Breast epithelium (tissue), 4 donors: ENCODE measurements at places on chromosomes 13 and 19.
A peak's percentile ranks its signal among the peaks of the same experiment; 100 is the strongest.

DNA sequence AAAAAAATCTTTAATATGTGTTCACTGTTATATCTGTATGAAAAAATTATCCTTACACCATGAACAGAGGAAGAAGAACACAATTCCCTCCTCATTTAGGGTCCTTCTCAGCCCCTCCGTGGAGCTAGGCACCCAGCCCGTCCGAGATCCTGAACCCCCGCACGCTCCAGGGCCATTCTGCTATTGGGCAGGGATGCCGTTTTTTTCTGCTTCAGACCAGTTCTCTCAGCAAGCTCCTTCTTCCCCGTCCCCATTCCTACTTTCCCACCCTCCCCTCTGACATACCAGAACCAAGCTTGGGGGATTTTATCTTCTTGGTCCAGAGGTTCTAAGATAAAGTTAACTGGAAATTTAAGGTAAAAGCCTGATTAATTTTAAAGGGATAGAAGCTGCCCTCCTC, 36.2 kb downstream of the ATP12A start:
- no peaks in the 10 kb centered on the region for H3K4me1 ChIP-seq
- H3K27ac ChIP-seq, result no peak overlapping the region
- no peaks in the 10 kb centered on the region for H3K36me3 ChIP-seq
- no peaks in the 10 kb centered on the region for H3K27me3 ChIP-seq
- no peak for DNase-seq
- no peak overlapping the region for H3K4me3 ChIP-seq

DNA sequence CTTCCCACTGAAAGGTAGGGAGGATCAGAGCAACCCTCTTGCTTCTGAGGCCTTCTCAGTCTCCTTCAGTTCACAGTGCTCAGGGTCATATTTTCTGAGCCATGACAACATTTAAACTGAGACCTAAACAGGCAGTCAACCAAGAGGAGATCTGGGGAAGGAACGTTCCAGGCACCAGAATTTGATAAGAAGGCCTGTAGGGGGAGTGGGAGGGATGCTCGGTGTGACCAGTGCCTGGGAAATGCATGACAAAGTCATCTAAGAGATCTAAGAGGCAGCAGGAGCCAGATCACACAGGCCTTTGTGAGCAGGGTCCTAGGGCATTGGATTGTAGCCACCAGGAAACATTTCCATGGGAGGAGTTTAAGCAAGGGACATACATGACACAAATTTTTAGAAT, 71.6 kb downstream of the SHISA2 start:
- H3K4me1 ChIP-seq, result no peaks in the 10 kb centered on the region
- H3K27me3 ChIP-seq, result no peaks in the 10 kb centered on the region
- H3K27ac ChIP-seq, result no peak overlapping the region

DNA sequence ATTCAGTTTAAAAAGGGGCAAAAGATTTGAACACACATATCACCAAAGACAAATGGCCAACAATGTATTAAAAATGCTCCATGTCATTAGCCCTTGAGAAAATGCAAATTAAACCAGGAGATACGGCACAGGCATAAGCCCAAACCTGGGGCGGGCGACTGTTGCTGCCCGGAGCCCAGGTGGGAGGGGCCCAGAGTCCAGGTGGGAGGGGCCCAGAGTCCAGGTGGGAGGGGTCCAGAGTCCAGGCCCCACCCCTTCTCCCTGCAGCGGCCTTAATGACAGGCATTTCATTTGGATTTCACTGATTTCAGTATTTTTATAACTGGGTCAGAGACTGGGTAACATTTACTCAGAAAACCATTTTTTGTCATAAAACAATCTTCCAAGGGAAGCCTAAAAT, 78.2 kb downstream of the RASA3 start:
- no peak overlapping the region for H3K27ac ChIP-seq
- no peaks in the 10 kb centered on the region for H3K27me3 ChIP-seq
- peaks cover 5% of the 10 kb centered on the region for H3K4me1 ChIP-seq
- H3K4me3 ChIP-seq, result no peak overlapping the region

DNA sequence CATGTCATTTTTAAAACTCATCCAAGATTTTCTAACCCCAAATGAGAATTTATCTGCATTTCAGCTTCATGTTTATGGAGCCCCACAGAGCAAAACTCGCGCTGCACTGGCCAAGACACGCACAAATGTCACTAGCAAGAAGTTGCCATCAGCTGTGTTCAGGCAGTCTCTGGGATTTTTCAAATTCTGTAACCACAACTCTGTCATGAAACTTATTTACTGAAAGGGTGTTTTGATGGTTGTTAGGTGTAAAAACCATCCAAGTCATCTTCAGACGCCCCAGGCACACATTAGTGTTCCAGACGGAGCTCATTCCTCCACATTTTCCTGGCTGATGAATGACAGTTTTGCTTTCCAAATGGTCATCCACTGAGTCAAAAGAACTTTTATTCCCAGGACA, 63.4 kb downstream of the SLC7A1 start:
- H3K27me3 ChIP-seq, result no peaks in the 10 kb centered on the region
- DNase-seq, result no peak
- H3K4me1 ChIP-seq, result no peaks in the 10 kb centered on the region
- H3K27ac ChIP-seq, result no peak overlapping the region
- no peak overlapping the region for H3K4me3 ChIP-seq

DNA sequence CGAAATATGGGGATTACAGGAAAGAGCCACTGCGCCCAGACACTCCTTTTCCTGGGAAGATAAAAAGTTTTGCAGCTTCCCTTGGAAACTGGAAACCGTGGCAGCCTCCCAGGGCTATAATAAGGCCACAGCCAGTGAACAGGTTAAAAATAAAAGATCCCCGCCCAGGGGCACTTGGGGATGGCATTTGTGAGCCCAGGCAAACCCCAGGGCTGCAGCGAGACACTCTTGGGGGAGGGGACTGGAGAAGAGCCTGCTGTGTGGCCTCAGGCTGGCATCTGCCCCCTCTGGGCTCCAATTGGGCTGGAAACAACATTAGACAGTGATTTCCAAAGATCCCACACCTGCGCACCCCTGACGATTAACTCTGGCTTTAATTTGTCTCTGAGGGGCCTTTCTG, 11.2 kb downstream of the FEM1A start:
- H3K4me1 ChIP-seq, result no peaks in the 10 kb centered on the region
- no peak for DNase-seq
- no peaks in the 10 kb centered on the region for H3K27me3 ChIP-seq
- H3K36me3 ChIP-seq, result no peaks in the 10 kb centered on the region

DNA sequence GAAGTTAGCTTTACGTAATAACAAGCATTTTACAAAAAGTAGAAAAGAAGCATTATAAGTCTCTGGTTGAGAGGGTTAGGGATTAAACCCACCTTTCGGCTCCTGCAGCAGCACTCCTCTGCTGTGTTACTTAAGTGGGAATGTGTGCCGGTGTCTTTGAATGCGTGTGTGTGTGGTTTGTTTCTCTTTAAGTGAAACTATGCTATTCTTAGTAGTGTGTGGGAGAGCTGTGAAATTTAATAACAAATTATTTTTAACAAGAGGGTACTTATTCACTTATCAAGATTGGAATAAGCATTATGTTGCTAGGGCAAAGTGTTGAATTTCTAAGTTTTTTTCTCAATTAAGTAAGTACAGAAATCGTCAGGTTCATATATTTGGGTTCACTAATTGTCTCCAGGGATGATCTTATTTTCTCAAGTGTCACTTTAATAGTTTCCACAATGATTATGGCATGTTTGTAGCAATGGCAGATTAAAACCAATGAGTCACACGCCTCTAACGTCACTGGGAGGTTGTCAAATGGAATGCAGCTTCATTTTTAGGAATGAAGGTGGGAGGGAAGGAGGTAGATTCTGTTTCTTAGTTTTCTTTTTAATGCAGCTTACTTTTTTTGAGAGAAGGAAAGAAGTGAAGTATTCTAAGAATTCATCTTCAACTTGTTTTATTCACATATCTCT, 151.3 kb downstream of the LMO7 start:
- H3K27me3 ChIP-seq, result no peaks in the 10 kb centered on the region
- H3K36me3 ChIP-seq, result no peaks in the 10 kb centered on the region
- H3K27ac ChIP-seq, result no peak overlapping the region
- H3K4me1 ChIP-seq, result no peaks in the 10 kb centered on the region

DNA sequence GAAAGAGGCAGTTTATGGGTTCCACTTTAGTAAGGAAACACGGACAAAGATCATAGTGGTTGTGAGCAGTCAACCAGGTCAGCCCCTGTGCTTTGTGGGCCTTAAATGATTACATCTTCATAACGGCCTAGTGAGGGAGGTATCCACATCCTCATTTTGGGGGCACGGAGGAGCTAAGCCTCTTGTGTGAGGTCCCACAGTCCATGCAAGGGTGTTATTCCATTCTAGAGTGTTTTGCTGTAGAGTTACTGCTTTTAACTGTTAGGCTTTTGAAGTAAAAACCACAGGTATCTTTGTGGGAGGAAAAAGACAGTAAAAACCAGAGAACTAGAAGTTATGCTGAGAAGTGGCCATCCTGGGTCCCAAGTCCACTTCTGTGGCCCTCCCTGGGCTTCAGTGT, 4.0 kb downstream of the NOP53 start:
- no peak for DNase-seq
- no peak overlapping the region for H3K27ac ChIP-seq
- H3K4me1 ChIP-seq, result peaks cover 8% of the 10 kb centered on the region
- no peaks in the 10 kb centered on the region for H3K27me3 ChIP-seq
- H3K36me3 ChIP-seq, result peaks cover 8% of the 10 kb centered on the region

GRCh38 chr13:95151942-95152587, 149.2 kb downstream of the ABCC4 start:
- no peak overlapping the region for H3K4me3 ChIP-seq
- no peaks in the 10 kb centered on the region for H3K27me3 ChIP-seq
- no peak for DNase-seq
- no peaks in the 10 kb centered on the region for H3K36me3 ChIP-seq
- H3K27ac ChIP-seq, result no peak overlapping the region
- H3K4me1 ChIP-seq, result no peaks in the 10 kb centered on the region

- peak overlapping the region; percentile 21 for H3K27ac ChIP-seq
- no peak for DNase-seq
- H3K27me3 ChIP-seq, result no peaks in the 10 kb centered on the region
- no peaks in the 10 kb centered on the region for H3K4me1 ChIP-seq
- H3K36me3 ChIP-seq, result no peaks in the 10 kb centered on the region
Observed at GRCh38 chr19:47633517-47633916, 24.6 kb downstream of the BICRA start.

DNA sequence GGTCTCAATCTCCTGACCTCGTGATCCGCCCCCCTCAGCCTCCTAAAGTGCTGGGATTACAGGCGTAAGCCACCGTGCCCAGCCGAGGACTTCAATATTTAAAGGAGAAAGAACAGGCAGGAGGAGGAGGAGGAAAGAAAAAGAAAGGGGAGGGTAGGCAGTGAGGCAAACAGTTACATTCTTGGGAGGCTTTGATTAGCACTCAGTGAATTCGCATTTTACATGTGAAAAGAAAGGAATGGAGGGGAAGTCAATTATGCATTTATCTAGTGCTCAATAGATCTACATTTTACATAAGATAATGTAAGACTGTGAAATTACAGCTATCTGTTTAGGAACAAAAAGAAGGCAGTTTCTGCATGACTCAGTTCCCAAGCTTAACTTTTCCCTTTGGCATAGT, 30.9 kb upstream of the CXCL17 start:
- H3K36me3 ChIP-seq, result no peaks in the 10 kb centered on the region
- no peak overlapping the region for H3K27ac ChIP-seq
- no peak overlapping the region for H3K4me3 ChIP-seq
- no peaks in the 10 kb centered on the region for H3K4me1 ChIP-seq

DNA sequence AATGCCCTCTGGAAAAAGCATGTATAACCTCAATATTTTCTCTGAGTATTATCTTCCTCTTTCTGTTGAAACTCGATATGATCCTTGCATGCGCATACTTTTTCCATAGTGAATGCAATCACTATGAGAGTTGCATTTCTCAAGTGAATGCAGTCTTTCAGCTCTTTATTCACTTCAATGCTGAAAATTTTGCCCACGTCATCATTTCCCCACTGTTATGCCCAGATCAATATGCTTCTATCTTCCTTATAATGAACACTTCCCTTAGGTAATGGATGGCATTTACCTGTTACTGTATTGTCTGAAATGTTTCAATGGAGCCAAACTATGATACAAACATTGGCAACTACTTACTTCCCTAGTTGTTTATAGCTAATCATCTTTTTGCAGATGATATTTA, 866.6 kb upstream of the SLITRK6 start:
- DNase-seq, result no peak
- no peaks in the 10 kb centered on the region for H3K36me3 ChIP-seq
- H3K4me1 ChIP-seq, result no peaks in the 10 kb centered on the region
- no peaks in the 10 kb centered on the region for H3K27me3 ChIP-seq
- no peak overlapping the region for H3K4me3 ChIP-seq

DNA sequence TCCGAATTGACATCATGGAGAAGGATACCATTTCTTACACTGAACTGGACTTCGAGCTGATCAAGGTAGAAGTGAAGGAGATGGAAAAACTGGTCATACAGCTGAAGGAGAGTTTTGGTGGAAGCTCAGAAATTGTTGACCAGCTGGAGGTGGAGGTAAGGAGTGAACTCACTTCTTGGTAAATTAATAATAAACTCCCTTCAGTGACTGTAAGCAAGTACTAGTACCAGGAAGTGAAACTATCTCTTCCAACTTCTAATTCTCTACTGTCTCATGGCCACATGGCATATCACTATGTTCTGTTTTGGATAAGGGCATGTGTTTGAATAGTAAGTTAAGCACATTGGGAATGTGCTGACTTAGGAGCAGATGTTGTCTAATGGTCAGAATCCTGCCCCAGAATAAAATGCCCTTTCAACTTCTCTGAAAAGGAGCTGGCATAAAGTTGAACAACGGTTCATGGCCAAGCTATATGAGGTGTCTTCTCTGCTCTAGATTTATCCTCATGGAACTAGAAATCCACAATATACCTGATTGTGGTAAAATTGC, 13.4 kb downstream of the OLFM4 start:
- no peak for DNase-seq
- H3K4me1 ChIP-seq, result no peaks in the 10 kb centered on the region
- no peak overlapping the region for H3K27ac ChIP-seq
- H3K4me3 ChIP-seq, result no peak overlapping the region
- H3K27me3 ChIP-seq, result no peaks in the 10 kb centered on the region

GRCh38 chr13:44206434-44206833, 167.2 kb upstream of the SERP2 start:
- no peak for DNase-seq
- H3K27ac ChIP-seq, result no peak overlapping the region
- H3K27me3 ChIP-seq, result no peaks in the 10 kb centered on the region
- H3K4me1 ChIP-seq, result no peaks in the 10 kb centered on the region
- no peak overlapping the region for H3K4me3 ChIP-seq

GRCh38 chr19:2488405-2488941, 12.5 kb downstream of the GADD45B start:
- H3K36me3 ChIP-seq, result no peaks in the 10 kb centered on the region
- H3K4me3 ChIP-seq, result peak overlapping the region; percentile 68
- no peaks in the 10 kb centered on the region for H3K27me3 ChIP-seq
- no peak for DNase-seq

GRCh38 chr13:61812286-61812685, 396.6 kb upstream of the PCDH20 start:
- H3K4me3 ChIP-seq, result no peak overlapping the region
- H3K27me3 ChIP-seq, result no peaks in the 10 kb centered on the region
- H3K4me1 ChIP-seq, result no peaks in the 10 kb centered on the region
- DNase-seq, result no peak
- H3K36me3 ChIP-seq, result no peaks in the 10 kb centered on the region

GRCh38 chr13:57632276-57633140, 964 bp downstream of the PCDH17 start:
- peak; percentile 51 for DNase-seq
- no peak overlapping the region for H3K27ac ChIP-seq

GRCh38 chr13:71772361-71772760, 94.6 kb downstream of the DACH1 start:
- DNase-seq, result no peak
- no peak overlapping the region for H3K4me3 ChIP-seq
- H3K4me1 ChIP-seq, result no peaks in the 10 kb centered on the region
- no peaks in the 10 kb centered on the region for H3K36me3 ChIP-seq
- no peak overlapping the region for H3K27ac ChIP-seq
- no peaks in the 10 kb centered on the region for H3K27me3 ChIP-seq

GRCh38 chr13:66967811-66968597, 262.1 kb downstream of the PCDH9 start:
- no peaks in the 10 kb centered on the region for H3K36me3 ChIP-seq
- H3K4me1 ChIP-seq, result no peaks in the 10 kb centered on the region
- H3K27me3 ChIP-seq, result no peaks in the 10 kb centered on the region
